ENCODE measurements at places on chromosomes 6 and 20.

- no peak for ATAC-seq
Observed at GRCh38 chr6:154504102-154504501, 6.4 kb downstream of the CNKSR3 start.

DNA sequence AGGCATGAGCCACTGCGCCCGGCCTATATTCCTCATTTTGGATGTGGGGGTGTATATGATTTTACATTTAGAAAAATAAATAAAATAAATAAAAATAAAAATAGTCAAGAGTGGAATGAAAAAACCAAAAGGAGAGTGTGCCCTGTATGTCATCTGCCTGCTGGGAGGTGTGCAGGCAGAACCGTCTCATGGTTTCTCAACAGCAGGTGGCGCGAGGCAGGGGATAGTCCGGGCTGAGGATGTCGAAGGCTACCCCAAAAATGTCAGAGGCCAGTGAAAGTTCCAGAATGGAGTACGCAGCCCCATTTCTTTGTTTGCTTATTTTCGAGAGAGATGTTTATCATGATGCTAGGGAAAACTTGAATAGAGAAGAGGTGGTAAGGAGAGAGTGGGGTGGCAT is 16.4 kb upstream of the KIF16B start:
- ATAC-seq = no peak

DNA sequence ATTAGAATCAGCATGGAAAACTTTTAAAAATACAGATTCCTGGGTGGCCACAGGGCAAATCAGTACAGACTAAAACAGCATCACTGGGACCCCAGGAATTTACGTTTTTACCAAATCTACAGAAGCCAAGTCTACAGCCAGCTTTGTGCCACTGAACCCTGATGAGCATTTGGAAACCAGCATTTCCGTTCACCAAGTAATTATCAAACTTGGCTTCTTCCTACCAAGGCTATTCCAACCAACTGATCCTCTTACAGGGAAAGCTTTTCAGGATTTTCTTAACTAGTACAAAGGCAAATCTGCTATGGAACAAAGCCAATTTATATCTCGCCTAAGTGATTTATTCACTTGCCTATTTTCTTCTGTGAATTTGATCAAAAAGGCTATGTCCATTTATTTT is 47.0 kb downstream of the PLAGL1 start:
- no peak for ATAC-seq

- ATAC-seq = no peak
Observed at GRCh38 chr6:113276601-113277000, 580.5 kb upstream of the MARCKS start.

- ATAC-seq = no peak
Observed at GRCh38 chr20:52031206-52031562, 160.4 kb downstream of the ZFP64 start.

- ATAC-seq = no peak
Observed at GRCh38 chr20:8421981-8422380, 289.9 kb downstream of the PLCB1 start.
